ENCODE measurements at places on chromosomes 2 and 18. TPM values are rescaled to one million over a fixed set of nuclear protein-coding genes. Genes with fewer than 3 reads are reported as not detected.

DNA sequence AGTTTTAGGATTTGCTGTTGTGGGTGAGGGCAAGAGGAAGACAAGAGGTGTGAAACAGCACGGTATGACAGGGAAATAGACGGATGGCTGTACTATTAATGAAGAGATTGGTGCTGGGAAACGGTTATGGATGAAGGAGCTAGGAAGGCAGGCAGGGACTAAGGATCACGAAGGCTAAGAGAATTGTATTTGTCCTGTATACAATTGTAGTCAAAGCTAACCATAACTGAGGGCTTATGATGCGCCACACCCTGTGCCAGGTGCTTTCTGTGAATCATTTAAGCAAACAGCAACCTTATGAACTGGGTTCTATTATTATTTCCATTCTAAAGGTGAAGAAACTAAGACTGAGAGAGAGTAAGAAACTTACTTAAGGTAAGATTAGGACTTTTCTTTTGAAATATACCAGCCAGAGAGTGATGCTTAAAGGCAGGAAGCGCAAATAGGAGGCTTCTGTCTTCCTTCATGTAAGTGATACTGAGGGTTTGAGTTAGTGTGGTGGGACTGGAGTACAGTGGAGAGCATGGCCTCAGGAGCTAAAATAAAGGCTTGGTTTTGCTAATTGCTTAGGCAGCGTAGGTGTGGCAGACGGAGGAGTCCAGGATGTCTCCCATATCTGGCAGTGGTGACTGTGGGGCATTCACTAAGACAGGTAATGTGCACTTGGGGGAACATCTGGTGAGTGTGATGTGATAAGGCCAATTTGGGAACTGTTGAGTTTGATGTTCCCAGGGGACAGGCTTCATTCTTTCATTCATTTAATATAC lies 85.8 kb downstream of the PLEKHM3 start:
- DNase-seq, result no peak

- peak; percentile 16 for DNase-seq
Measured at GRCh38 chr2:229610872-229611271, 103.5 kb downstream of the DNER start.

- DNase-seq, result no peak
Measured at GRCh38 chr2:102538491-102538890, 65.5 kb downstream of the SLC9A4 start.

Gene MATN3
- 1.1 TPM for total RNA-seq

All from fibroblast of the aortic adventitia (primary cell).